ENCODE measurements at places on chromosomes 11 and 22.

DNA sequence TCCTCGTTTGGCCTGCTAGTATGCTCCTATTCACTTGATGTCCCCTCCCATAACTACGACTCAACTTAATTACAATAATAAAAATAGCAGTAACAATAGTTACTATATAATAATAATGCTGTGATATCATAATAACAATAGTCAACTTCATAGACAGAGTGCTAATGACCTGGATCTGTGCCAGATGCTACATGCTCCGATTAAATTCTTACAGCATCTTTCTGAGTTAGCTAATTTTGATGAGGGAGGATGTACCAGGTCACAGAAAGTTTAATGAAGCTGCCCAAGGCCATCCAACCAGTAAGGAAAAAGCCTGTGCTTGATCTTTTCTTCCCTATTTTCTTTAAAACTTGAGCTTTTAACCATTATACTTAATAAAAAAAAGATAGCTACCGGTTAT, 413.4 kb upstream of the LRRC4C start:
- no peaks in the 10 kb centered on the region for H3K27me3 ChIP-seq
- no peak for DNase-seq
- H3K27ac ChIP-seq: no peak overlapping the region
- no peaks in the 10 kb centered on the region for H3K36me3 ChIP-seq

DNA sequence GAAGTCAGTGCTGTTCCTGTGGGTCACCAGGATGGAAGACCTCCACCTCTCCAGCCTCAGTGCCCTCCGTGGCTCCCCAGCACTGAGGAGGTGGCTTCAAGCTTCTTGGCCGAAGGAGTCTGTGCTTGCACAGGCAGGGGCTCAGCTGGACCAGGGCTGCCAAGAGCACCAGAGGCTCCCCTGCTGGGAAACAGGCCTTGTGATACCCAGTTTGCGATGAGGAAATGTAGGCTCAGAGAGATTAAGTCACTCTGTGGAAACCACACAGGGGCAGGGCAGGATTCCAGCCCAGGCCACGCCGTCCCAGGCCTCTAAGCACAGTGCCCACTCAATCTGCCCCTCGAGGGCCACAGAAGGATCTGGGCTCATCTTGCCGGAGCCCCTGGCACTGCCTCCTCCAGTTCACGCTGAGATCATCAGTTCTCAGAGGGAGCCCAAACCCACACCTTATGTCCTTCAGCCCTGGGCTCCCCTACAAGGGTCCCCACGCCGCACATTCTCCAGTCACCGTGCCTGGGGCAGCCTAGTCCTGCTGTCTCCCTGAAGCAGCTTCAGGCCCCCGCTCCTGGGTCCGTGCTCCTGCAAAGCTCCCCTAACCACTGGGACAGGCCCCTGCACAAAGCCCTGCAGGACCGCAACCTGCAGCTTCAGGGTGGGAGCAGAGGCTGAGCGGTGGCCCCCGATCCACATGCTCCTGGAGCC, 21.6 kb downstream of the ANO1 start:
- no peak overlapping the region for H3K4me3 ChIP-seq
- no peak for DNase-seq
- H3K4me1 ChIP-seq: no peaks in the 10 kb centered on the region
- peaks cover 7% of the 10 kb centered on the region for H3K27me3 ChIP-seq

DNA sequence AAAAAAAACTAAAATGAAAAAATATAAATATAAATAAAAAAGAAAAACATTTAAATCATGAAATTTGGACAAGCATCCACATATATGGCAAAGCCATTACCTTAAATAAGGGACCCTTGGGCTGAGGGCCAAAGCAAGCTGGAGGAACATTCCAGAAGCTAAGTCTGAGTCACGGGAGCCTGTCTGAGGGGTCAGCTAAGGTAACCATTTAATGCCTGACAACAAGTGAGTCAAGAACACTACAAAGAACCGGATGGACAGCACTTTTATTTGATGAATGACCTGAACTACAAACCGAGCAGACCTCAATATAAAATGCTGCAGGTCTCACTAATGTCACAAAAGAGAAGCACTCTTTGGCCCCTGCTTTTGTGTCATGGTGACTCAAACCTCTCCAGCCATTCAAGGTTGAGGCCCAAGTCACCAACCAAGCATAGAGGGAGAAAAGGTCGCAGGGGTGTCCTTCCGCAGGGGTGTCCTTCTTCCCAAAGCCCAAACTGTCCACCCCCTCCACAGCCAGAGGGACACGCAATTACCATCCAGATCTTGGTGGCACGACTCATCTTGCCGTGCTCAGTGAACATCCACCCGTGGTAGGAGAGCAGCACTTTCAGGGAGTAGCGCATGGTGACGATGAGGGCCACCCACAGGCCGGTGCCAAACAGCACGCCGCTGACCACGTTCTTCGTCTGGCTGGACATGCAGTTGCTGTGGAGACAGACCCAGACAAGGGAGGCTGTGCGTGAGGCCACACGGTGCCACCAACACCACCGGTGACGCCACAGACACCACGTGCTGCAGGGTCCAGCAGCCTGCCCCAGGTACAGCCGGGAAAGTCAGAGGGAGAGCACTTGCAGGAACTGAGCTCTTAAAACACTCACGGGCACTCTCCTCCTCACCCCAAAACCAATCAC, 34.5 kb downstream of the CPT1A start:
- H3K27ac ChIP-seq: no peak overlapping the region
- H3K36me3 ChIP-seq: peaks cover 15% of the 10 kb centered on the region
- no peak for DNase-seq

DNA sequence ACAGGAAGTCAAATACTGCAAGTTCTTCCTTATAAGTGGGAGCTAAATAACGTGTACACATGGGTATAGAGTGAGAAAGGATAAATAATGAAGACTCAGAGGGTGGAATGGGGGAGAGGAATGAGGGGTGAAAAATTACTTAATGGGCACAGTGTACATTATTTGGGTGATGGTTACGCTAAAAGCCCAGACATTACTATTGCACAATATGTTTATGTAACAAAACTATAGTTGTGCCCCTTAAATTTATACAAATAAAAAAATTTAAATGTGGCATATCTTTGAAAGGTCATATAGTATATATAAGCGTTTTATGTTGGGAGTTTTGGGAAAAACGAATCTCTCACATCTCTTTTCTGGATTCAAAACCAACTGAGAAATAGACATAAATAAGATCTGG, 96.1 kb downstream of the KIF18A start:
- H3K36me3 ChIP-seq: no peaks in the 10 kb centered on the region
- H3K4me3 ChIP-seq: no peak overlapping the region

DNA sequence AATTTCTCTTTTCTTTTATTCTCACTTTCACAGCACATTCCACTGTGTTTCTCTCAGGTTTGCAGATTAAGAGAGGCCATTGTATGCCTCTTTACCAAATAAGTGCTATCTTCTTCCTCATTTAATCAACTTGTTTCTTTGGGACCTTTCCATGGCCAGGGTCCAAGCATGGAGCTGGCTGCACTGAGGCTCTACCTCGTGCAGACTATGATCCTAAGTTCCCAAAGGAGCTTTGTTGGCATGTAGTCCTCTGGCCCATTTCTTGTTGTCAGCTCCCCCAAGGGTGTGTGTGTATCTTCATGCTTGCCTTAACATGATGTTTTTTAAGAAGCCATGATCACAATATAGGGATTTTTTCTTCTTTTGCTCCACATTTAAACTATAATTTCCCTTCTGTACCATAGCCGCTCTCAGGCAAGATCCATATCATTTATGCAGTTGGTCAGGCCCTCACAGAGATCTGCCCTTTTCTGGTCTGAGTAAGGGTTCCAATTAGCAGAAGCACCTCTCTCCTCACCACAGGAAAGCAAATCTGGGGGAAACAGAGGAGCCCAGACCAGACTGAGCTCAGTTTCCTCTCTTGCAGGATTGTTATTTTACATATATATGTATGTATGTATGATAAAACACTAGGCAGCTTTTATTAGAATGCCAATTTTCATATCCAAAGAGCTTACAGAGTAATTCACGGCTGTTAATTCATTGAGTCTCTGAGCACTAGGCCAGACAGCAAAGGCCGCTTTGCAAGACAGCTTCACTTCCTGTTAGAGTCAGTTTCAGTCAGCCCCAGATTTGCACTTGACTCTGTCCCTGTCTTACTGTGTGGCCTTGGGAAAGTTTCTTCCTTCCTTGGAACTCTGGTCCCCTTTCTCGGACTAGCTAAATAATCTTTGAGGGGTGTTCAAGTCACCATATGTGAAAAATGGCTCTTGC, 34.3 kb downstream of the CYB5R2 start:
- no peak overlapping the region for H3K27ac ChIP-seq
- no peak for DNase-seq
- H3K36me3 ChIP-seq: no peaks in the 10 kb centered on the region
- H3K4me3 ChIP-seq: no peak overlapping the region

- H3K27me3 ChIP-seq: no peaks in the 10 kb centered on the region
- H3K36me3 ChIP-seq: no peaks in the 10 kb centered on the region
- H3K27ac ChIP-seq: peak overlapping the region; percentile 66
- H3K4me1 ChIP-seq: peaks cover 70% of the 10 kb centered on the region
- peak; percentile 76 for DNase-seq
These were observed 21.2 kb downstream of the PTPRJ start for GRCh38 chr11:48001438-48002021.

DNA sequence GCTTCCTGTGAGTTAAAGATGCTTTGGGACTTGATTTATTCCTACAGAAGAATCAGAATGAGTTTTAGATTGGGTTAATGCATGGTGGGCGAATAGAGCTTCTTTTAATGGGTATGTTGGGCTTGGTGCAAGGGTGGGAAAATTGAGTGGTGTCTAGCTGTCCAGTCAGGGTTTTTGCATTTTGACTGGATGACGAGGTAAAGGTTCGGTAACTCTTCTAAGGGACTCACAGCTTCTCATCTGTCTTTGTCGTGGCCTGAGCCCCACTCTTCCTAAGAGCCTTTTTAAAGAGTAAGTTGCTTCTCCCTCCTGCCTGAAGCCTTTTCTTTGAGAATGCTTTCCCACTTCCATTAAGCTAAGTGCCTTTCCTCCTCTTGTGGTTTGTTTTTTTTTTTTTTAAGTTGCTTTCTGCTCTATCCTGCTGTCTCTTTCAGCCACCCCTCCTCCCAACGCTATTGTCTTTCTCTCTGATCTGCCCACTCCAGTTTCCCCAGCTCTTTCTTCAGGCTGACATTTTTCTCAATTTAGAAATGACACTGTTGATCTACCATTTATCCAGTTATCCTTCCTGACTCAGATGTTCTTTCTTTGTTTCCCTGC, 1.1 kb downstream of the DPF2 start:
- H3K36me3 ChIP-seq: peaks cover 3% of the 10 kb centered on the region
- no peak for DNase-seq
- peak overlapping the region; percentile 98 for H3K4me3 ChIP-seq
- peak overlapping the region; percentile 86 for H3K27ac ChIP-seq
- no peaks in the 10 kb centered on the region for H3K27me3 ChIP-seq

DNA sequence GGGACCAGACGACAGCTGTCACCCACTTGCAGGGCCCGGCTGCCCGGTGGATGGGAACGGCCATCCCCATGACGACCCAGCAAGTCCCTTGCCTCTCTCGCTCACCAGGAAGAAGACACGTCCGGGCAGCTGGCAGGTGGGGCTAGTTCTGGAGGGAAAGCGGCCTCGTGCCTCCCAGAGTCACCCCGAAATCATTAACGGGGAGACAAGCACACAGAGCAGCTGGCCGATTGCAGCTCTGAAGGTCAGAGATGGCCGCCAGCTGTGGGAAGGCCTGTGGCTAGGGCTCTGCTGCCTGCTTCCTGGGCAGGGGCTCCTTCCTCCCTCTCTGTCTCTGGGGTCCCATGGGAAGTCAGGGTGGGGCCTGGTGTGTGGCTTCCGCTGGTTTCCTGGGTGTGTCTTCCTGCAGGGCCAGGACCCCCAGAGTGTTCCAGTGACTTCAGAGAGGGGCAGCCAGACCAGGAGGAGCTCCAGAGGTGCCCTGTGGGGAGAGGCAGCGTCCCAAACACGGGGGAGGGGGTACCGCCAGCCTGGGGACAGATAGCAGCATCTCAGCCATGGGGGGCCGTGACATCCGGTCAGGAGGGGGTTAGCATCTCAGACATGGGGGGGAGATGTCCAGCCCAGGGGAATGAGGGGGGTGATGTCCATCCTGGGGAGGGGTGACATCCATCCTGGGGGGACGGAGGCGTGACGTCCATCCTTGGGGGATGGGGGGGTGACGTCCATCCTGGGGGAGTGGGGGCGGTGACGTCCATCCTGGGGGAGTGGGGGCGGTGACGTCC, 114.9 kb downstream of the KCNQ1 start:
- no peak for DNase-seq
- no peak overlapping the region for H3K4me3 ChIP-seq
- peaks cover 7% of the 10 kb centered on the region for H3K4me1 ChIP-seq
- no peaks in the 10 kb centered on the region for H3K27me3 ChIP-seq

DNA sequence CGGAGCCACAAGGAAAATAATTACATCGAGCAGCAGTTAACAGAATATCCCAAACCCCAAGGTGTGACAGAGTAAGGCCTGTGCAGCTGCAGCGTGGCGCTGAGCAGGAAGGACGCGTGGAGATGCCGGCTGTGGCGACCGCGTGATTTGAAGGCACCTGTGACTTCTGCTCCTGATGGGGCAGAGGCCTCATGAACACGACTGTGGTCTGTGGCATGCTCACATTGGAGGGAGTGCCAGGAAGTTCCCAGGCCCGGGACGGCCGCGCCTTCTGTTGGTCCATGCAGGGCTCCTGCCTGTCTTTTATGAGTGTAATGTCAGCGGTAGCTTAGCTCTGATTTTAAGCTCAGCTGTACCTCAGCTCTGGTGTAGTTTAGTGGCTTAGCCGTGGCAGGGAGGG, 50.4 kb downstream of the TPCN2 start:
- no peaks in the 10 kb centered on the region for H3K27me3 ChIP-seq
- H3K4me1 ChIP-seq: no peaks in the 10 kb centered on the region
- DNase-seq: no peak

DNA sequence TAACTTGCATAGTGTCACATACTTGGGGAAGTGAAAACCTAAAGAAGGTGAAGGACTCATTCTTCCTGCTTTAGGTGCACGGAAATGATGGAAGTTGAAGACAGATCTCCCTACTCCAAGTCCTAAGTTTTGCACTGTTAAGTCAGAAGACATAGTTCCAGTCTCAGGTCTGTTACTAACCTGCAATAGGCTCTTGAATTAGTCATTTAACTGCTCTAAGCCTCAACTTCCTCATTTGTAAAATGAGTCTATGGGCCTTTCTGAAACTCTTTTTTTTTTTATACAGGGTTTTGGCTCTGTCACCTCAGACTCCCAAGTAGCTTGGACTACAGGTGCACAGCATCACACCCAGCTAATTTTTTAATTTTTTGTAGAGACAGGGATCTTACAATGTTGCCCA, 30.8 kb upstream of the POU2AF1 start:
- H3K36me3 ChIP-seq: no peaks in the 10 kb centered on the region
- no peak overlapping the region for H3K27ac ChIP-seq
- DNase-seq: no peak
- H3K27me3 ChIP-seq: no peaks in the 10 kb centered on the region
- no peak overlapping the region for H3K4me3 ChIP-seq

- H3K36me3 ChIP-seq: no peaks in the 10 kb centered on the region
- H3K27me3 ChIP-seq: no peaks in the 10 kb centered on the region
- no peak overlapping the region for H3K27ac ChIP-seq
These were observed 46.8 kb downstream of the SCUBE1 start for GRCh38 chr22:43296276-43296902.

DNA sequence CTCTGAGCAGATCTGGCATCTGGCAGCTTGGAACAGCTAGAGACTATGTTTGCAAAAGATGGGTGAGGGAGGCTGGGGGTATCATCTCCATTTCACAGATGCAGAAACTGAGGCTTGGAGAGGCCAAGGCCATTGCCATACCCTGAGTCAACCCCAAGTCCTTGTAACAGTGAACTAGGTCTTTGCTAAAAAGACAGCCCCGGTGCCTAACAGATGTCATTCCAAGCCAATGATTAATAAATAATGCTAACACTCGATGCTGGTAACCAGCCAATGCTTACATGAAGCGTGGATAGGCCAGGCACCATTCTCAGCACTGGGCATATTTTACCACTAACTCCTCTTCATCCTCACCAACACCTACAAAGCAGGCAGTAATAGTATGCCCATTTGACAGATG, 164.0 kb downstream of the MN1 start:
- DNase-seq: no peak
- no peak overlapping the region for H3K27ac ChIP-seq
- H3K27me3 ChIP-seq: no peaks in the 10 kb centered on the region

Measured in effector memory CD4-positive, alpha-beta T cell (primary cell).